ENCODE measurements at places on chromosomes 13 and 19.

DNA sequence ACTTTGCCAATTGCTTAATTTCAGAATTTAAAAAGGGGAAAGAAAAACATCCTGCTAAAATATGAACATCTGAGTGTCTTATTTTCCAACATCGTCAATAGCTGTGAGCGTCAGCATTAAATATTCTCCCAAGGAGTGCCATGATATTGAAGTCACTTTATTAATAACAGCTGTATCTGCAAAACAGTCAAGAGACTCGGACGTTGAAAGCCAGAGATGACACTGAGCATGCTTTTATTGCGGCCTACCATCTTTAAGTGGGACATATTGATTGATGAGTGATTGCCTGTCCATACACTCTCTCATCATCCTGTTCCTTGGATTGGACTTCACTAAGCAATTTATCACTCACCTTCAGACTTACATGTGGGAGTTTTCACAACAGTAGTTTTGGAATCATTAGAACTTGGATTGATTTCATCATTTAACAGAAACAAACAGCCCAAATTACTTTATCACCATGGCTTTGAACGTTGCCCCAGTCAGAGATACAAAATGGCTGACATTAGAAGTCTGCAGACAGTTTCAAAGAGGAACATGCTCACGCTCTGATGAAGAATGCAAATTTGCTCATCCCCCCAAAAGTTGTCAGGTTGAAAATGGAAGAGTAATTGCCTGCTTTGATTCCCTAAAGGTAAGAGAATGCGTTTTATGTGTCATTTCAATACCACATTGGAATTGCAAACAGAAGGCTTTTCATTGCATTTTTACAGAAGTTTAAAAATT is 53.8 kb downstream of the MBNL2 start:
- no peak for DNase-seq

DNA sequence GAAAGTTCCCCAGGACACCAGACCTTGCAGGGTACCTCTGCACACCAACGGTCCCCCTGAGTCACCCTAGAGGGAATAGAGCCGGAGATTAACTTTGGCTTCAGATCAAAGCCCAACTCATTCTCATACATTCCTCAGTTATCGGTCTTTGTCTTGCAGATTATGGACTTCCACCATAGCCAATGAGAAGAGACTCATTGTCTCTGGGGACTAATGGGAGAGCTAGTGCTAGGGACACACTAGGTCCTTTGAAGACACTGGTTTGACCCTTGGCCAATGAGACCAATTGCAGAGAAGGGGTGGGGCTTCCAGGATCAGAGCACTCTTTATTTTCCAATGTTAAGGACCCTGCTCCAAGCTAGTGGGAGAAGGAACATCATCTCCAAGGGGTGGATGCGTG is 6.1 kb downstream of the KLK7 start:
- no peak for DNase-seq

DNA sequence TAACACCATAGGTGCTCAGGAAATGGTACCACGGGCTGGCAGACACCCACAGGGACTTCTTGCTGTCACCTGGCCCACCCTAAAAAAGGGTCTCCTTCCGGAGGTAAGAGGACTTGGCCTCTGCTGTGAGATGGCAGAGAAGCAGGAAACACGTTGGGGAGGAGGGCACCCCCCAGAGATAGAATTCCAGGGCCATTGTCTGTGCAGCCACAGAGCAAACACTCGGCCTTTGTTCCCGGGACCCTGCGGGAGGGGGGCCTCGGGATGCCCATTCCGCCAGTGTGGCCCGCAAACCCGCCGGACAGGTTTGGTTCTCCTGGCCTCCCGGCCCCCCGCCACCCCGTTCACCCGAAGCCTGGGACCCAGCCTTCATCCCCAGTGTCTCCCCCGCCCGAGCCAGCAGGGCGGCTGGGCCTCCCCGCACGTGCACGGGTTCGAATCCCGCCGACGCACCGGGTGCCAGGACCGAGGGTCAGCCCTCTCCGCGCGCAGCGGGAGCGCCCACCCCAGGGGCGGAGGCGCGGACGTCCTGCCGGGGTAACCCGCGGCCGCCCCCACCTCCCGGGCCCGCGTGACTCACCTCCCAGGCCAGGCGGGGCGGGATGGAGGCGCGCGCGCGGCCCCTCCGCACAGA is 714 bp downstream of the PLPP2 start:
- peak; percentile 92 for DNase-seq

DNA sequence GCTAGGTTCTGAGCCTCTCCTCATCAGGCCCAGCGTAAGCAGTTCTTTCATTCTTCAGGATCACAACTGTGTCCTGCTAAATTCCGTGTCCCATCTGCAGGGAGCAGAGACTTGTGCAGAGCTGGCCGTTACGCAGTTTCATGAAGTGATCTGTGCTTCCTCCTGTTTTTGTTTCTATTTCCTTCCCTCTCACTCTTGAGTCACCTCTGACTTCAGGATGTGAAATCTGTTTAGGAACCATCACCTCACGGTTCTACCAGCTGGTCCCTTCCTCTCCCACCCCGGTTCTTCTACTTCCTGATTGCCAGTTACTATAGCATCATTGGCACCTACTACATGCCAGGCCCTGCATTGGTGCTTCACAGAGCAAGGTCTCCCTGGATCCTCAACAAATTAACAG is 8.5 kb downstream of the MAU2 start:
- DNase-seq: no peak

- DNase-seq: no peak
Measured at GRCh38 chr13:110624766-110625756, 9.7 kb downstream of the NAXD start.

DNA sequence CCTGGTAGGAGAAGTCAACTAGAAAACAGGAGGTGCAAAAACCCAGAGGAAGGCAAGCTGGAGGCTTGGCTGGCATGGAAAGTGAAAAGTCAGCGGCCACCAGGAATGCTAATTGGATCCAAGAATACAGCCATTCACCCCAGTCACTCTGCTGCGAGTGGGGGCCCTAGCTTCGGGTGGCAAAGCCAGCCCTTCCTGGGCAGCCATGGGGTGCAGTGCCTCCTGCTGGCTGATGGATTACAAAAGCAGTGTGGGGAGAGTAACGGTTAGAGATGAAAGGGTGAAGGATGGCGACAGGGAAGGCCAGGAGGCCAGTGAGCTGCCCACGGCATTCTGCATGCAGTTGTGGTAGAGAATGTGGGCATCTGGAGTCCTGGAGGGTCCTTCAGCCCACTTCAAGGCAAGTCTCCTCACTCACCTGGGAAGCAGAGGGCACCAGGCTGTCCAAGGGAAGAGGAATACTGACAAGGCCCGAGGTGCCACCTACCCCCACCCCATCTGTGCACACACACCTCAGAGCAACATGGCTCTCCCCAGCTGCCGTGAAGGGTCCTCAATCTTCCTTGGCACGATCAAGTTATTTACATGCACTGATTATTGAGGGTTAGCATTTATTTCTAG is 20.3 kb upstream of the EPHX3 start:
- DNase-seq: peak; percentile 42

DNA sequence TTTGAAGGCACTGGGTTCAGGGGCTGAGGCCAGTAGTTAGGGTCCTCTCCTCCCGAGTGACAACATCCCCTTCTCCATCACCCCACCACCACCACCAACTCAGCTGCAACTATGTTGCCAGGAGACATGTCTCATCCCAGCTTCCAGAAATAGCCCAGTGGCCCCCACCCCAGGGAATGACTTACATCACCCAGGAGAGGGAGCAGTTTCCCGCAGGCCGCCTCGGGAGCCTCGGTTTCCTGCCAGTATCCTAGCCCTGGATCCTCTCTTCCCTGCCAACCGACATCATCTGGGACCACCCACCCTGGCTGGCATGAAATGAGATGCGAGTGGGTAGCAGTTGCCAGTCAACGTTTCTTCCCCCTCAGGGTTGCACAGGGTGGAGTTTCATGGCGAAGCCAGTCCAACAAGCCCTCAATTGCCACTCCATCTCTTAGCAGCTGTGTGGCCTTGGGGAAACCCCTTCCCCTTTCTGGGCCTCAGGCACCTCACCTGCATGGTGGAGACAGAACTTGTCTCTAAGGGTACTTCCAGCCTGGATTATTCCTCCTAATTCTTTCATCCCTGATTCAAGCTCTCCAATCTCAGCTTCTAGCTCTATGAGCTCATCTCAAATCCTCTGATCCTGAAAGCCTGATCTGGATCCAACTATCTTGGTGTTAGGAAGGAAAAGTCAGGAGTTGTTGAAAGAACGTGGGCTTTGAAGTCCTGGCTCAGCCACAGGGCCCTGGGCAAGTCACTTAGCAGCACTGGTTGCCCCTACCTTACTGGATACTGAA is 3.9 kb upstream of the GSK3A start:
- peak; percentile 75 for DNase-seq

- DNase-seq: no peak
Measured at GRCh38 chr13:45373162-45373547, 32.2 kb upstream of the TPT1 start.
